ENCODE measurements at places on chromosomes 5 and 9. TPM values are rescaled to one million over a fixed set of nuclear protein-coding genes. Genes with fewer than 3 reads are reported as not detected.

The GLRA1 gene
- not detected for total RNA-seq

The MARVELD2 gene
- 0.83 TPM for total RNA-seq

DNA sequence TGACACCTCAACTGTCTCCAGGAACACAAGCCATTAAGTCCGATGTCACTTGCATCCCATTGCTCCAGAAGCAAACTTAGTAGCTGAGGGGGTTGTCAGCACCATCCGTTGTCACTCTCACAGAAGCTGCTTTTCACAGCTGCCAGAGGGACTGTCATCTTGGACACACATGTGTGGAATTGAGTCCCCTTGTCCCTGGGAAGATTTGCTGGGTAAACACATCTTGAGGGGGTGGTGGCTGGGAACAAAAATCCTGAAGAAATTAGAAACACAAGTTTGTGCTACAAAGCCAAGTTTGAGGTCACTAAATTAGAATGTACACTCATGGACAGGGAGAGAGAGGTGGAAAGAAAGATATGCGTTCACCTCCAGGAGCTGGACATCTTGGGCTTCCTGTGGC lies 55.2 kb upstream of the ADRA1B start:
- DNase-seq = no peak

GRCh38 chr9:73114058-73114457 lies 37.6 kb upstream of the ANXA1 start:
- DNase-seq = no peak

DNA sequence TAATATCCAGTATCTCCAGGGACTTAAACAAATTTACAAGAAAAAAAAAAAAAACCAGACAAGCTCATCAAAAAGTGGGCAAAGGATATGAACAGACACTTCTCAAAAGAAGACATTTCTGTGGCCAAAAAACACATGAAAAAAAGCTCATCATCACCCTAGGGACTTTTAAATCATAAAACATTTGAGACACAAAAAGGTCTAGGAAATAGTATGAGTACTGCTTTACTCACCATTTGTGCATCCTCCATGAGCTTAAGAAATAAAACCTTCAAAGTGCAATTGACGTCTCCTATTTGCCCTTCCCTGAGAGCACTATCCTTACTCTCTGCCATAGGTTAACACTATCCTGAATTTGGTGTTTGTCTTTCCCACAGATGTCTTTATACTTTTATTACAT lies 193.7 kb upstream of the NREP start:
- DNase-seq = no peak

GRCh38 chr5:103280967-103281366 lies 22.4 kb downstream of the MACIR start:
- DNase-seq = no peak

- DNase-seq = no peak
Measured at GRCh38 chr9:70995511-70995910, 125.9 kb downstream of the TRPM3 start.

DNA sequence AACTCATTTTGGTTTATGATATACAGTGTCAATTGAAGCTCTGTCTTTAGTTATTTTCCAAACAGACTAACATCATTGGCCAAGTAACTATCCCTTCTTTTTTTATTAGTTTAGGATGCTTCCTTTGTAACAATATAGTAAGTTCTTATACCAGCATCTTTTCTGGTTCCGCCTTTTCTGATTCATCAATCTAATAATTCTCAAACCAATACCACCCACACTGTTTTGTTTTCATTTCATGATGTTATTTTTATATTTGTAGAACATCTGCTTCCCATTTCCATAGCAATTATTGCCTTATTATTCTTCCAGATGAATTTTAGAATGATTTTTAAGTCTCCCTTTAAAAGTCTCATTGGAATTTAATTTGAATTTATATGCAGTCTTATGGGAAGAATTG lies 218.1 kb downstream of the RFK start:
- no peak for DNase-seq

All from ovary (tissue), 10 donors.